ENCODE measurements at places on chromosomes 4 and X.

- DNase-seq, result no peak
Measured at GRCh38 chr4:102466298-102466697, 34.9 kb upstream of the NFKB1 start.

DNA sequence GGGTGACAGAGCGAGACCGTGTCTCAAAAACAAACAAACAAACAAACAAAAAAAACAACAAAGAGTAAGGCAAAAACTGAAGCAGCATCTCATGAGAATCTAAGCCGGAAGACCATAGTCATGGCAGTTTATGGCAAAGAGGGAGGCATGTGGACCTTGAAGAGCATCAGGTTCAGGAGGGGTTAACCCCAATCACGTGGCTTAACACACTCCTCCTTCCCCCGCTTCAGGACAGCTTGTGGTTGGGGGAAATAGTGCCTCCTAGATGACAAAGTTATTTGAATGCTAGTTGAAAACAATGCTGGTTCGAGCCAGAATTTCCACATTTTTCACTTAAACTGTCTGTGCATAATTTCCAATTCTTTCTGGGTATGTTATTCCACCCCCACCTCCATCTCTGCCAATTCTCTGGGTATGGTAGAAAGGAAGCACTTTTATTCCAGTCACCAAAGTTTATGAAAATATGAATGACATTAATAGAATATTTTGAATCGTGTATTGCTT is 11.7 kb upstream of the MAP7D3 start:
- no peak for DNase-seq

DNA sequence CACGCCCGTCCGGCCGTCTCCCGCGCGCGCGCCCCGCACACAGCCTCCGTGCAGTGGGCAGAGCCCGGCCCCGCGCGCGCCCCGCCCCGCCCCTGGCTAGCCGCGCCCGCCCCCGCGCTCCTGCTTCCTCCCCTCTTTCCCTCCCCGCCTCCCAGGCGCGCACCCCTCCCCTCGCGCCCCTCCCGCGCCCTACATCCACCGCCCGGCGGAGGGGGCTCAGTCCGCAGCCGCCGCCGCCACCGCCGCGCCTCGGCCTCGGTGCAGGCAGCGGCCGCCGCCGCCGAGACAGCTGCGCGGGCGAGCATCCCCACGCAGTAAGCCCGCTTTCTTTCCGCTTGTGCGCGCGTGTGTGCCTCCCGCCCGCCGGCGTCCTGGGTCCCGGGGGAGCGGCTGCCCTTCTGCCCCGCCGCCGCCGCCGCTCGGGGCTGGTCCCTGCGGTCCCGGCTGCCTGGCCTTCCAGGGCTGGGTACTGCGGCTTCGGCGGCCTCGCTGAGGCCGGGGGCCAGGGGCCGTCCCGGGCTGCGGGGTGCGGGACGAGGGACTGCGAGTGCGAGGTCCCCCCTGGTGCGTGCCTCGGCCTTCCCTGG is at the start of gene FHL1:
TSS of gene FHL1 (plus strand) at position 219 of the 587 bp plus-strand sequence.
- DNase-seq, result peak; percentile 6

- DNase-seq, result no peak
Measured at GRCh38 chr4:142549248-142549647, 296.9 kb downstream of the INPP4B start.

GRCh38 chr4:153218961-153219360 is 14.7 kb downstream of the TRIM2 start:
- no peak for DNase-seq
